ENCODE measurements at places on chromosomes 3 and 15.

GRCh38 chr15:42148808-42149492, 7.5 kb downstream of the PLA2G4F start:
- no peak for DNase-seq

GRCh38 chr3:40169983-40170382, 139.5 kb upstream of the EIF1B start:
- no peak for DNase-seq

GRCh38 chr3:178480795-178481194, 55.4 kb upstream of the KCNMB2 start:
- DNase-seq: no peak

- DNase-seq: no peak
Observed at GRCh38 chr3:196585044-196585757, 16.7 kb downstream of the FBXO45 start.

- DNase-seq: no peak
Observed at GRCh38 chr15:100614918-100615317, 12.5 kb downstream of the ASB7 start.

- no peak for DNase-seq
Observed at GRCh38 chr15:89383365-89384175, 48.9 kb upstream of the POLG start.

GRCh38 chr3:188192034-188192433, 38.1 kb downstream of the LPP start:
- no peak for DNase-seq

DNA sequence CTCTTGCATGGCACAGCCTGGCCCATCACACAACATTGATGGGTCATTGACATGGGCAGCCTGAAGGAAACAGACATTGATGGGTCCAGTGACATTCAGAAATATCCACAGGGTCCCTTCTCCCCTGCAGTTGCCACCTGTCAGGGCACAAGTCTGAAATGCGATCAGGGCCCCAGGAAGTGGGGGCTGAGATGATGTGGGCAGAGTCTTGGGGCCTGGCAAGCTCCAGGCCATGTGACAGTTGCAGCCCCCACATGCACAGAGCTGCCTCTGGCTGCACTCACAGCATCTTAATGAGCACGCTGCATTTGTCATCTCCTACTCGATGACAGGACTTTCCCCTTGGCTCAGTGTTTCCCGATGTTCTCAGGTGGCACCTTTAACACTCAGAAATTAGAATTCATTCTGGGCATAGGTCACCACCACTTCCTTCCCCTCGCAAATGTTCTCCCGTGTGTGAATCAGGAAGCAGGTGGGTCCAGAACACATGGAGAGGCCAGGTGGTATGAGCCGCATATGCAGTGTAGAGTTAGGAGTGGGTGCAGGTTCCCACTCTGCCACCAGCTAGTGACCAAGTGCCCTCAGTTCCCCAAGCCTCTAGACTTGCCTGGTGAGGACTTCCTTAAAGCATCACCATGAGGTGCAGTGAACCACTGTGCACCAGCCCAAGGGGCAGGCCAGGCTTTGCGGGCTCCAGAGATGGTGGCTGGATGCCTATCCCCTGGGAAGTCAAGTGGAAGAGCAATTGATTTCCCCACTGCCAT, 1.6 kb upstream of the TXNRD3 start:
- DNase-seq: no peak

GRCh38 chr15:70437089-70437488, 326.3 kb downstream of the UACA start:
- DNase-seq: no peak

GRCh38 chr15:48544778-48545177, 100.7 kb downstream of the FBN1 start:
- DNase-seq: no peak

GRCh38 chr3:133832802-133833144, 27.2 kb downstream of the SRPRB start:
- DNase-seq: no peak

GRCh38 chr3:188242436-188243123, 88.6 kb downstream of the LPP start:
- DNase-seq: no peak

GRCh38 chr3:129320261-129320660, 41.6 kb downstream of the HMCES start:
- no peak for DNase-seq
